ENCODE measurements at places on chromosomes 12 and 14.

DNA sequence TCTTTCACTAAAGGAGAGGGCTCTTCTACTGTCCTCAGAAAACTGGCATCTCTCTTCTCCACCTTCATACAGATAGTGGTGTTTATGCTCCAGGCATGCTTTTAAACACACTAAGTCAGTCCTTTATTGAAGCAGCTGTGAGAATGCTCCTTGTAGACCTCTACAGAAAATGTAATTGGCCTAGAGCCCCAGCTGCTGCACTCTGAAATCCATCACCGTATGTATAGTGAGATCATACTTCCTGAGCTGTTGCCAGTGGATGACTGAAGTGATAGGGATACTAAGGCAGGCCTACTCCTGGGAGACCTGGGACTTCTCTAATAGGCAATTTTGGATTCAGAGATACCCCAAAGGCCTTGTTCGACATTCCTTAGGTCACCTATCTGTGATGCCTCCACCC lies 535.4 kb downstream of the RPS29 start:
- DNase-seq, result no peak

DNA sequence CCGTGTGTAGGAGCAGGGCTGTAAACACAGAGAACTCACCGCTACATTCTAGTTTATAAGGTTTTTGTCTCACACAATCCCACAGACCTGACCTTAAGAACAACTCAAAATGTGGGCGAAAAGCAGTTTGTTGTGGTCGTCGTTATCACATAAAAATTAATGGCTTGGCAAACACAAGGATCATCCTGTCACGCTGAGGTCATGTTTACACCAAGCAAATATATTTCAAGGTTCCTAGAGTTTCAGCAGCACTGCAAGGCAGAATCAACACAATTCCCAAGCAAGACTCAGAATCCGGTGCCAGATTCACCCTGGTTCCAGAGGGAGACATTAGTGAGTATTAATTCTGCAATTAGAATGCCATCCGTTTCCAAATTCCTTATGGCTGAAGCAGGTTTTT lies 30.1 kb upstream of the MAP1LC3B2 start:
- DNase-seq, result peak; percentile 65

GRCh38 chr14:97219431-97220017 lies 422.3 kb downstream of the VRK1 start:
- no peak for DNase-seq

DNA sequence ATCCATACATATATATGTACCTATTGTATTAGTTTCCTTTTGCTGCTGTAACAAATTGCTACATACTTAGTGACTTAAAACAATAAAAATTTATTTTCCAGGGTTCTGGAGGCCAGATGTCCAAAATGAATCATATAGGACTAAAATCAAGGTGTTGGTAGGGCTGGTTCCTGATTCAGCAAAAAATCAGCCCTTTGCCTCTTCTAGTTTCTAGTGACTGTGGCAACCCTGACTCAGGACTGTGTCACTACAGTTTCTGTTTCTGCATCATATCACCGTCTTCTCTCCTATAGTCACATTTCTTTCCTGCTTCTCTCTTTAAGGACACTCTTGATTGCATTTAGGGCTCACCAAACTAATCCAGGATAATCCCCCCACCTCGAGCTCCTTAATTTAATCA lies 386.3 kb upstream of the TBX3 start:
- no peak for DNase-seq

- no peak for DNase-seq
Observed at GRCh38 chr12:98416845-98417244, 98.5 kb upstream of the TMPO start.

DNA sequence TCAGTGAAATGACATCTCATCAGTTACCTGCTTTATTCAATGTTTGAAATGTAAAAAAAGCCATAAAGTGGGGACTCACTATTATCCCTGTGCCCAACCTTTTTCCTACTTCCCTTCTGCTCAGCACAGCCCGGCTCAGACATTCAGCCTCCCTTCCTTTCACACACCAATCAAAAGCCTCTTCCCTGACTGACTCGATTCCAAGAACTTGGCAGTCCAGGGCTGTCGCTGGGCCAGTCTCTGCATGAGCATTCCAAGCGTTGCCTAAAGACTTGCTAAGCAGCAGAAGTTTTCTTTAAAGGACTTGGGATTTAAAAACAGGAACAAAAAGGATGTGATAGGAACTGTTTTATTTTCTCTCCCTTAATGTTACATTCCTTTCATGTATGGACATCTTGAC lies 22.7 kb downstream of the ITPR2 start:
- no peak for DNase-seq

DNA sequence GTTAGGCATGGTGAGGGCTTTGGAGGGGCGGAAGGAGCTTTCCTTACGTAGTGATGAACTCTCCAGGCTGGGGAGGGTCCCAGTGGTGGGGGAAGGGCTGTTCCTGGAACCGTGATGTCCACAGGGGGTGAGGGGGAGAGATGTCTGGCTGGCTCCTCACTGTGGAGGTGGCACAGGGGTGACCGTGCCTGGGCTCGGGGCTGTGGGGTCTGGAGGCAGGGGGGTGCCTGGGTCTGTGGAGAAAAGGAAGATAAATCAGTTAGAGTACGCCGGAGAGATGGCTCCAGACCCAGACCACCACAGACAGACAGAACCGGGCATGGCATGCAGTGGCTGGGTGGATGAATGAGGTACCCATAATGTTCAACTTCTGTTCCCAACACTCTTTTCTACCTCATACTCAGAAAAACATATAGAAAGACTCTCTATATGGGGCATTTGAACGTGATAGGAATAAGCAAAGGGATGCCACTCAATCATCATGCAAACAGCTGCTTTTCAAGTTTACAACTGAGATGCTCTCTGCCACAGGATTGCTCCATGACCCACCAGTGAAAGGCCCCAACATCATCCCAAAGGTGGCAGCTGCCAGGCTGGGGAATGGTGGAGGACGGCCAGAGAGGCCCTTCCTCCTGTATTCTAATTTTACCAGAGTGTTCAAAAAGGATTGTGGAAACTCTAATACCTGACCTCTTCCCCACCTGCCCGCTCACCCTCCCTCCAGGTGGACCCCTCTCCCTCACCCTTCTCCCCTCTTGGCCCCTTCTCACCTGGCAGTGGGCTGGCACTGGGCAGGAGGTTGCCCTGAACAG lies 5.6 kb downstream of the MYL6 start:
- DNase-seq, result no peak

GRCh38 chr14:22478670-22479069 lies 110.4 kb downstream of the DAD1 start:
- DNase-seq, result no peak

- DNase-seq, result peak; percentile 92
Observed at GRCh38 chr12:3275171-3276041, 198.2 kb downstream of the TSPAN9 start.
